D341Med (cell line): ENCODE measurements at places on chromosomes 3 and 15.
A peak's percentile ranks its signal among the peaks of the same experiment; 100 is the strongest.

DNA sequence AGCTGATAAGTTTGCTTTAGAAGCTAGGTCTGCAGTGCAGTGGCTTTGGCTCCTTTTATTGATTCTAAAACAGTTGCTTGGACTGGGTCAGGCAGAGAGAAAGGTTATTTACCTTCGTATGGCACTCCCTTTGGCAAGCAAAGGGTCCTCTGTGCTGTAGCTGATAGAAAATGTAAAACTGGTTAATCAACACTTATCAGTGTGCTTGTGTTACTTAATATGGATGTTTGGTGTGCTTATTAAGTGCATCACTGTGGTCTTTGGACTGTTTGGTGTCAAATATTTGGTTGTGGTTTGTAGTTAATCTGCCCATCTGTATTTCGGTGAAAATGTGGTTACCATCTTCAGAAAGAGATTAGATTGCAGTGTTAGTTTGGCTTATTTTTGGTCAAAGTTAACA, 16.0 kb downstream of the UBE2E2 start:
- no peak for DNase-seq

- DNase-seq, result no peak
Observed at GRCh38 chr3:68288085-68288484, 633.7 kb upstream of the SUCLG2 start.

GRCh38 chr3:72887343-72887704, 522 bp upstream of the GXYLT2 start:
- no peak for DNase-seq

DNA sequence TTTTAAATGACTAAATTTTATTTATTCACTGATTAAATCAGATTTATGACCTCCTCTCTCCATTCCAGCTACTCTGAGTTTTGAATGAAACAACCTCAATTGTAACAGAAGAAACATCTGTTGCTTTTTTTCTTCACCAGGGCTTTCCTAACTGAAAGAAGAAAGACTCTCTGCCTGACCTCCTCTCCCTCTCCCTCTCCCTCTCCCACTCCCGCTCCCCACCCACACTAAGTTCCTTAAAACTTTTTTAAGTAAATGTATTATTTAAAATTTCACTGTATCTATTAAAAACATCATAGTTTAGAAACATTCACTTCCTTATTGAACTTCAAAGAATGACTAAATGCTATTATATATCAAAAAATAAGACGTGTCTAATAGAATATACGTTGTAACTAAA, 122.0 kb downstream of the TFDP2 start:
- DNase-seq, result no peak

- no peak for DNase-seq
Observed at GRCh38 chr15:100821327-100821726, 58.3 kb upstream of the ALDH1A3 start.

DNA sequence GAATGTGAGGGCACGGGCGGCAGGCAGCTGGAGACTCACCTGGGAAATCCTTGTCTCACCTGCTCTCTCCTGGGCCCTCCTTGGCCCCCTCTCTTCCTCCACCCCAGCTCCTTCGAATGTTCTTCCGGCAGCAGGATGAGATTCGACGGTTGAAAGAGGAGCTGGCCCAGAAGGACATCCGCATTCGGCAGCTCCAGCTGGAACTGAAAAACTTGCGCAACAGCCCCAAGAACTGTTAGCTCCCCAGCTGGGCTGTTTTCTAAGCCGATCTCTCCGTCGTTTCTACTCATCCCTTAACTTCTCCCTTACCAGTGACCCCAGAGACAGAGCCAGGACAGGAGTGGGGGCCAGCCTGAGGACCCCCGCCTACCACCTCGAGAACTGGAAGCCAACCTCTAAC, 95.0 kb downstream of the ANP32A start:
- DNase-seq, result no peak

- no peak for DNase-seq
Observed at GRCh38 chr3:11545186-11545851, 98.4 kb downstream of the VGLL4 start.

GRCh38 chr3:29758108-29758433, 477.2 kb downstream of the RBMS3 start:
- DNase-seq, result no peak

- DNase-seq, result no peak
Observed at GRCh38 chr3:12443781-12444522, 40.3 kb upstream of the TSEN2 start.

DNA sequence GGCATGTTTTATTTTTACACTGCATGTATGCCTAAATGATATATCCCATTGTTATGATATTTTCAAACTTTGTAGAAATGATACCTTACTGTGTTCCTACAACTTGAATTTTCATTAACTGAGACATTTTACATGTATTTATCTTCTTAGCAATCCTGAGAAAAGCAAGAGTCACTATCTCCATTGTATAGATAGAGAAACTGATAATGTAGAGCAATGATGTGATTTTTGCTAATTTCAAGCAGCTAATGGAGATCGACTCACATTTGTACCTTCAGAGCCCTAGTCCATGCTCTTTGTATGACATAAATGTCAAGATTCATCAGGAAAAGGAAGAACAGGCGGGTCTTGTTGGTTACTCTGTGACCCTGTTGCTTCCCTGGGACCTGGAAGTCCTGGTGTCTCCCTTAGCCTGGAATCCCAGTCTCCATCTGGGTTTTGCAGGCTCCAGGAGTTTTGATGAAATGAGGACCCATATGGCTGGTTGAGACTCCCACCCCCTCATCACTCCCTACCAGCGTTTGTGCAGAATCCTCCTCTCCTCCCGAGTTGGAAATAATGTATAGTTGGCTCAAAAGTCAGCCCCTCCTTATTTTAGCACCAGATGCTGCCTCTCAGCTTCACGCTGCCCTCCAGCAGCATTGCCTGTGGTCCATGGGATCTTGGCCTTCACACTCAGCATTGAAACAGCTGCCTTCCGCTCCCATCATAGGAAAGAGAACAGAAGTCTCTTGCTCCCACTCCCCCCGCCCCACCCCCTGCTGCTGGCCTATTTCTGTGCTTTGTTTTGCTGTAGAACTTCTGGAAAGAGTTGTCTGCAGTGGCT, 67.1 kb downstream of the APBA2 start:
- DNase-seq, result no peak

DNA sequence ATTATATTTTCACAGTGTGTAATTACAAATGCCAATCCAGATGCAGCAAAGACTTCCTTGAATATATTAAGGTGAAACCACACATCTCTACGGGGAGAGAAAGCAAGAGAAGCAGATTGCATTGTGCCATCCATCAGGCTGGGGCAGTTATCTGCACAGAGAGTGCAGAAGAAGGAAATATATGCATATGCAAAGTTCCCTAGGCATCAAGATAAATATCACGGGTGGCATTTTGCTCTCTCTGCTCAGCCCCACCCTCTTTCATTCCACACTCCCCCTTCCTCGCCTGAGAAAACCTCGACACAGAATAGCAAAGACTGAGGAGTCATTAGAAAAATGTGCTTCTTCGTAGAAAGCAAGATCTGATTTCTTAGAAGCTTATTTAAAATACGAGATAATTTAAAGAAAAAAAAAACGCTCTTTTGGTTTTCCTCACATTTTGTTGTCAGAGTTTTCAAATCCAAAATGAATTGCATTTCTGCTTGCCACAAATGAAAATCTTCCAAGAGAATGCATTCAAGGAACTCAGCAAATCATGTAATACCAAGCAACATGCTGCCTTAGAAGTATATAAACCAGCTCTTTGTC, 283.2 kb upstream of the LMCD1 start:
- no peak for DNase-seq

DNA sequence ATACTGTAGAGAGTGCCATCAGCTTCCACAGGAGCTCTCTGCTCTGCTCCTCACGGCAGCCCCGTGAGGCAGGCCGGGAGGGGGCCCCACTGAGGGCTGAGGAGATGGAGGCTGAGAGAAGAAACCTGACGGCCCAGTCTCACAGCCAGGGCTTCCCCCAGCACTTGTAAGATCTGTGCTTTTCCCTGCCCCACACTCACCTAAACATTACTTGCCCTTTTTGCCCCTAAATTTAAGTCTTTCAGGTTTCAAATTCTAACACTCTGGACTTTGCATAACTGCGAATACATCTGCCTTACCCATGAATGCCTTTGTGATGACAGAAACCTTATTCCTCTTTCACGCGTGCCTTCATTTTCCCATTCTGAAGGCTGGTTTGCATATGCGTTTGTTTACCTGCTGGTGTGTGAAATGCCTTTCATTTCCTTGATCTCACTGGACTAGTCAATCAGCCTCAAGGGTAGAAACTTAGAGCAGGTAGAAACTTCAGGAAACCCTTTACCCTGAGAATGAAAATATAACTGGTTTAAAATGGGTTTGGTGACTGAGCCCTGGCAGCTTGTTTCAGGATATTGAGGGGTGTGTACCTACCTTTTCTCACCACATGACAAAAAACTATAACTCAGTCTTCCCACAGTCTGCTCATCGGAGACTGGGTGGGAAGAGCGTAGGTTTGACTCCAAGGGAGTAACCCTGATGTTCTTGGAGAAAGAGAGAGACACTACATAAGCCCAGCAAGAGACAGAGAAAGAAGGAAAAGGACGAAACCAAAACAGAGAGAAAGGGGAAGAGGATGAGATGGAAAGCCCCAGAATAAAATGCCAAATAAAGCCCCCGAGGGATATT, 20.1 kb downstream of the SLC12A8 start:
- DNase-seq, result no peak

DNA sequence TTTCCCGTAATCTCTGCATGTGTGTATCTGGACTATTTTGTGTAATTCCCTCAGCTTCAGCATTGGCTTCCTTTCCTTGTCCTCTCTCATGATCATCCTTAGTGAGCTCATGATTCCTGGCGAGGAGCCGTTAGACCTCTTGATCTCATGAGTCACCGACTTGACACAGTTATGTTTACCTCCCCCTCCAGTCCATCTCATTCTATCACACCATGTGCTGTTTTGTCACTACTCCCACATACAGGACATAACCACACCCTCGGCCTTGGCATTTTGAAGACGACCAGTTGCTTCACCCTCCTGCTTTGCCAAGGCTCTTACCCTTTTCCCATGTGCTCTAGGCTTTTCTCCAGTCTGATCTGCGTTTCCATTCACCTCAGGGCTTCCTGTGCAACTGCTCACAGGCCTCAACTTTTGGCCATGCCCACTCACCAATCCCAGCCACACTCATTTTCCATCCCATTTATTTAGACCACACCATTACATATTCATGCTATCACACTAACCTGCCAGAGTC, 41.5 kb downstream of the CP start:
- no peak for DNase-seq

- no peak for DNase-seq
Observed at GRCh38 chr3:113247675-113248458, 36.5 kb downstream of the BOC start.

GRCh38 chr15:97745481-97746071, 214.9 kb upstream of the ARRDC4 start:
- peak; percentile 51 for DNase-seq

- DNase-seq, result no peak
Observed at GRCh38 chr3:34534013-34534412, 735.6 kb downstream of the PDCD6IP start.

DNA sequence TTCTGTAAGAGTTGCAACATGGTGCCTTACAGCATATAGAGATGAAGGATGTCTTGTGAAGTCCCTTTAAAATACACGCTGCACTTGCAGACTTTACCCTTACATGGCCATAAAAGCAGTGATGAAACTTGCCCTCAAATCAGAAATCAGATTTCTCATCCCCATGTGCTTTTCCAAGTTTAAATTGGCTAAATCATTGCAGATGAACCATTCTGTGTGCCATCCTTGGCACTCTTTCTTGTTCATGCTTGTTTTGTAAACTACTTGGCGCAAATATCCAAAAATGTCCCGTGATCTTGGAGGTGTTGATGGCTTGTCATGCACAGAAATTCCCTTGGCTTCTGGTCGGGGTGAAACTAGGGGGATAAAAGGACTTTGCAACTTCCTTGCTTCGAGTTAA, 135.7 kb downstream of the LRIG1 start:
- no peak for DNase-seq

- DNase-seq, result no peak
Observed at GRCh38 chr3:38567498-38567897, 71.4 kb downstream of the EXOG start.

DNA sequence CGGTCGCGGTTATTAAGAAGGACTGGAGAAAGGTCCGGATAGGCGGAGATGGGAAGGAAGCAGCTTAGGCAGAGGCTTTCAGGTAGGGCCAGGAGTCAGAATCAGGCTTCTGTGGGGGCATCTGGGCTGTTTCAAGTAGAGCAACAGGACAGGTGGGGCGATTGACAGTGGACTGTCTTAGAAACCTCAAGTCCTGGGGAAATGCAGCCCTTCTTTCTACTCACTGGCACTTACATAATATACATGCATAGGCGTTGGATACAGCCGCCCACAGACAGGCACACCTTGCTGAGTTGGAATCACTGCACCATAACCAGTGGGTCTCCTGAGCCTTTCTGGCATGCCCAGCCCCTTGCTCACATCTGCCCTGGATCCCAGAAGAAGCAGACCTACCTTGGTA, 730 bp downstream of the MYD88 start:
- DNase-seq, result no peak

DNA sequence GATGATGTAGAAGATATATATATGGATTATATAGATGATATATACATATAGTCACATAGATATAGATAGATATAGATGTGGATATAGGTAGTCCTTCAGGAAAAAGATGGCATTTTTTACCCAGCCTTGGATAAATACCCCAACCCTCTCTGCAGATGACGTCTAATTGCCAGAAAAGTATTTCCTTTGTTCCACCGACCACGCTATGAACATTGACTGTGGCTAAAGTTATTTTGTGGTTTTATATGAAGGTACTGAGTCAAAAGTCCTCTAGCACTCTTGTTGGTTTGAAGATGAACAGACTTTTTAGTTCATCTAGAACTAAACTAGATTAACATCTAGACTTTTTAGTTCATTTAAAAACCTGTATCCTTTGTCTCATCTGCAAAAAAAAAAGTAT, 207.7 kb downstream of the PLOD2 start:
- no peak for DNase-seq

GRCh38 chr15:42710662-42711061, 26.3 kb downstream of the CDAN1 start:
- no peak for DNase-seq

DNA sequence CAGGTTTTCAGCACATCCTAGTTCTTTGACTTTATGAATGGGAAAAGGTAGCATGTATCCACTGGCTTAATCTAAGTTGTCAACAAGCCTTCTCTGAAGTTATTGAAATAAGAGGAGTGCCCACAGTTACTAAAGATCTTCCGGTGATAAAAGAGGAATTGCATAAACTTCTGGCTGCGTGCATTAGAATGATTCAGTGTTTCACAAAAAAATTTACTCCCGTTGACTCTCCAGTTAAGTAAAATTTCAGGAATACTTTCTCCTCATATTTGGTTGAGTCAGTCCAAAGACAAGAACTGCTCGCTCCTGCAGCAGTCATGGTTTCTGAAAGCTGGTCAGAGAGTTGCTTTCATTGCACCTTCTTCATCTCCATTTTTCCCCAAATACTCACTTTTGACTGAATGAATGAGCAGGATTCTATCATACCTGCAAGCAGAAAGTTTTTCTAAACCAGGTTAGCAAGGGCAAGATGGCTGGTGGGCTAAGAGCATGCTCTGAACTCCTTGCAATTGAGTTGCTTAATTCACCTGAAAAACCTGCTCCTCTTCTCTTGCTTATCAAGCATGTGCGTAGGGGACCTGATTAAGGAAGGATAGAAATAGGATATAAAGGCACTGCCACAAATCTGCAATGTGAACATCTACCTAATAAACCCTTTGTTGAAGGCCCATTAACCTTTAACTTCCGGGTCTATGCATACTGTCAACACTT, 64.2 kb upstream of the TIMP4 start:
- DNase-seq, result no peak
